ENCODE measurements at places on chromosomes 7 and 10. TPM values are rescaled to one million over a fixed set of nuclear protein-coding genes. Genes with fewer than 3 reads are reported as not detected.

COL26A1 gene
- not detected for total RNA-seq

FAM25C gene
- not detected for total RNA-seq

HPS1 gene
- 25.1 TPM for total RNA-seq

COL28A1 gene
- 0.55 TPM for total RNA-seq

MSMB gene
- total RNA-seq, result not detected

GRM3 gene
- not detected for total RNA-seq
